ENCODE measurements at places on chromosomes 2 and 18. TPM values are rescaled to one million over a fixed set of nuclear protein-coding genes. Genes with fewer than 3 reads are reported as not detected.

APCDD1 gene
- 98.4 TPM for total RNA-seq

CXCR1 gene
- not detected for total RNA-seq

SLC9A2 gene
- total RNA-seq = 21.1 TPM

NETO1 gene
- total RNA-seq = 2.6 TPM

PLGLB1 gene
- 1.7 TPM for total RNA-seq

UGT1A9 gene
- total RNA-seq = 1.5 TPM

IGFBP5 gene
- total RNA-seq = 697 TPM

CDK15 gene
- 2.3 TPM for total RNA-seq

PPP1CB gene
- total RNA-seq = 373 TPM

ITGB6 gene
- total RNA-seq = 96.3 TPM

LOXL3 gene
- 6.4 TPM for total RNA-seq

ANKRD30BL gene
- total RNA-seq = 0.36 TPM

MEIS1 gene
- 105 TPM for total RNA-seq

LBH gene
- total RNA-seq = 32.3 TPM

TGFBRAP1 gene
- total RNA-seq = 22.9 TPM

CIDEA gene
- not detected for total RNA-seq

ARHGAP15 gene
- 12.4 TPM for total RNA-seq

CCDC121 gene
- 5.3 TPM for total RNA-seq

LYPD6 gene
- total RNA-seq = 12.2 TPM

All from ureter (tissue), 1 donor.